Stimulated activated CD8-positive, alpha-beta memory T cell treated with anti-CD3 and anti-CD28 coated beads, Interleukin-2, amount 100 ng/mL, for 1 hour (primary cell): ENCODE measurements at places on chromosomes 5 and 9.

DNA sequence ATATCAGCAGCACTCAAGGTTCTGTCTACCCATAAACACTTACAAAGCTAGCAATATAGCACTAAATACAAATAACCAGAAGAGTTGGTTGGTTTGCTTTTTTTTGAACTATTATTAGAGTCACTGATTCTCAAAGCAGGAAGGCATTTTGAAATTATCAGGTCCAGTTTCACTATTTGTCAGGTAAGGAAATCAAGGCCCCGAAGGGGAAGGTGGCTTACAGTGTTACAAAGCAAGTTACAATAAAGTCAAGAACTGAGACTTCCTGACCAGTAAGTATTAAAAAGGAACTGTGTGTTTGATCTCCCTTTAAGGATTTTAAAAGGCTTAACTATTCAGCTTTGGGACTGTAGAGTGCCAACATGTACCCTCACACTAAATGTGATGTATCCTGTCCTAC lies 10.8 kb downstream of the C5orf15 start:
- DNase-seq, result no peak

GRCh38 chr5:96819806-96820205 lies 12.1 kb upstream of the ERAP1 start:
- DNase-seq, result no peak

- DNase-seq, result no peak
These were observed 180.2 kb downstream of the FBXL17 start for GRCh38 chr5:108201721-108202120.

- DNase-seq, result no peak
These were observed 127.1 kb downstream of the DAB2IP start for GRCh38 chr9:121778252-121779225.
